SHP77 treated with DMSO at 0.1 percent for 48 hours (cell line): ENCODE measurements at places on chromosomes 16 and 17.

DNA sequence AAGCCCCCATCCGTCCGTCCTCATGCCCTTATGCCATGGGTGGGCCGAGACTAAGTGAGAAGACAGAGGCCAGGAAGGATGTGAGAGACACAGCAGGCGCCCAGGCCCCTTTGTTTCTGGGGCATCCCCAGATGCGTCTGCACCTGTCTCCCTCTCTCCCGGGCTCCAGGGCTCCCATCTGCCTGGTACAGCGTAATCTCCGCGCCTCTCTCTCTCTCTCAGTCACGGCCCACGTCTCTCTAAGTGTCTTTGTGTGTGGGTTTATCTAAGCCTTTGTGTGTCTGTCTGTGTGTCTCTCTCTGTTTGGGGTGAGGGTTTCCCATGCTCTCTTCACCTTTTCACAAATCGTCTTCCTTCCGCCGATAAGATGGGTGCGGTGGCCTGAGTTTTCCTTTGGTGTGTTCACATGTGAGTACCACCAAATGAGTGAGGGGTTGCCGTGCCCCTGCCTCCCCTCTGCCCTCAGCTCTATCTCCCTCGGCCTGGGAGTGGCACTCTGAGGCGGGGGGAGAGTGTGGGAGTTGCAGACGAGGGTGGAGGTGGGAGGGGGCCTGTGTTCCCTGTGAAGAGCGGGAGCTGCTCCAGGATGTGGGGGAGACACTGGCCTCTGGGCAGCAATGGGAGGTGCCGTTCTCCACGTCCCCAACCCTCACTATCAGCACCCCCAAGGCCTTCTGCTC lies 25.8 kb upstream of the ABCC3 start:
- peak; percentile 41 for DNase-seq

DNA sequence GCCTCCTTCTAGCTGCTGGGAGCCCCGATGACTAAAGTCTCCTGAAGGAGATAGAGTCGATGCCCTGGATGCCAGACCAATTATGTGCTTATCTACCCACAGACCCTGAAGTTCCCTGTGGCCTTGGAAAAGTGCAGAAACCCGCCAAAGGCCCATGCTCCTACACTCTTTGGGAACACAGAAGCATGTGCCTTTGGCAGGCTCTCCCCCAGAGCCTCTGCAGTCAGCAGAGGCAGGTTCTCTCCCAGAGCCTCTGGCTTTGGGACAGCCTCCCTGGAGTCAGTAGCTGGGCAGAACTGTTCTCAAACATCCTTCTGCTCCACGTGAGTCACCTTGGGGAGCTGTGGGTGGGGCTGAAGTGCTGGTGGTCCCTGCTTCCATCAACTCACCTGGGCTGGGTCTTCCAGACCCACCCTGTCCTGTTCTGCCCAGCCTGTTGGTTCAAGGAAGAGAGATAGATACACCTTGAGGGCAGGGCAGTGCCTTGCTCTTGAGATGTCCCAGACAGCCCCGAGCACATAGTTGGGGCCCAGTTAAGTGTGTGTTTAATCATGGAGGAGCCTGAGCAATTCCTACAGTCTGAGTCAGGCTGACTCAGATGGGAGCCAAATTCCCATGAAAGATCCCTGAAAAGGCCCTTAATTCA lies 3.2 kb upstream of the CDK5RAP3 start:
- DNase-seq: no peak

DNA sequence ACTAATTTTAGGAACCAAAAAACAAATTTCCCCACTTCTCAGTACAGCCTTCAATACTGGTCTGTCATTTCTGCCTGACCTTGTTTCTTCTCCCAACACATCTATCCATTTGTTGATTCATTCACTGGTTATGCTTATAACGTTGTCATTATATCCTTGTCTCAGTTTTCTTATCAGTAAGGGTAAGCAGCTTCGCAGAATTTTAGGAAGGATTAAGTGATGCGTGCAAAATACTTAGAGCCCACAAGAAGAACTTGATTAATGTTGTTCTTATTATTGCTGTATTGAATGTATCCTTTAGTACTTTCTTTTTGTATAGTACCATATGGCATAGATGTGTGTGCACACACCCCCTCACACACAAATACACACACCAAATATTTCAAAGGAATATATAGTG lies 403.5 kb upstream of the HSBP1 start:
- DNase-seq: no peak

DNA sequence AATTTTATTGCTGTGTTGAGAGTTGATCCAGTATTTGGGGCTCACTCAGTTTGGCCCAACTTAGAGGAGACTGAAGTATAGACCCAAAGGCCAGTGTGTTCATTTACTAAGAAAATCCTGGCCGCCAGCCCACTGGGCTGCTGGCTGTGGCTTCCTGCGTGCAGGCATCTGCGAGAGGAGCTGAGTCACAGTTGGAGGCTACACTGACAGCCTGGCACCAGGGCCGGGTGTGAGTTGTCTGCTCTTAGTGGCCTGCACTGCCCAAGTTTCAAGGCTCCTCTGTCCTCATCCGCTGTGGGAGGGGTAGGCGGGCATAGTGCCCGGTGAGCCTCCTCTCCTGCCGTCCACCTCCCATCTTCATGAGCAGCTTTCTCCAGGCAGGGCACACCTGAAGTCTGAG lies 54.2 kb downstream of the PLD6 start:
- no peak for DNase-seq

- no peak for DNase-seq
Observed at GRCh38 chr17:63291258-63291657, 154.8 kb downstream of the CYB561 start.

DNA sequence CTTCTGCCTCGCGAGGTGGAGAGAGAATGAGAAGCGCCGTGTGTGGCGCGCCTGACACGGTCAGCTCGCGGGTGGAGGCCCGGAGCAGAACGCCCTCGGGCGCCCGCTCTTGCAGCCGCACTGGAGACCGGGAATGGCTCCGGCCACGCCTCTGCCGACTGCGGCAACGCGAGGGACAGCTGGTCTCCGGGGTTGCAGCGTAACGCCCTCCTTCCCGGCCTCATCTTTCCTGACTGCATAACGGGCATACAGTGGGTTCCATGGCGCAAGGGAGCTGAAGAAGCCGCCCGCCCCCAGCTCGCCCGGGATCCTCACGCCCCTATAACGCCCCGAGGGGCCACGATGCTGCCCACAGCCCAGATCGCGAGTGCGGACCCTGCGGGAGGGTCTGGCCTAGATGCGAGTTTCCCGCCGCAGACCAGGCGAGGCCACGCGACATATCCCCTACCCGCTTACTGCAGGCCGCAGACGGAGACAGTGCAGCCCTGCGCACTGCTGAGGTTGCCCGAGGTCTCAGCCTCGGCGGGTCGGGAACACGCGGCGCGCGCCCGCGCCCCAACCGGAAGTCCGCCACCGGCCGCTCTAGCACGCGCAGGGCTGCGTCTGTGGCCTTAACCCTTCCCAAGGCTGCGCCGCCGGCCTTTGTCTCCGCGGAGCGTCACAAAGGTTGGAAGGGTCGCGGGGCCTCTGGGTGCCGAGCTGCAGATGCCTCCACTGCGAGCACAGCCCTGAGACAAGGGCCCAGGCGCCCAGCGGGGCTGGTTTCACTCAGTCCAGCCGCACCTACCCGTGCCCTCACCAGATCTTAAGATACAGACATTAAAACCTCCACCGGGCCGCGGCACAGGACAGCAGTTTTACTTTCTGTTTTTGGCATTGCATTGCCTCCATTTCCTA lies 18.8 kb downstream of the BCL7C start:
- peak; percentile 81 for DNase-seq

GRCh38 chr16:4922721-4923342 lies 14.1 kb downstream of the PPL start:
- DNase-seq: no peak

- DNase-seq: no peak
Observed at GRCh38 chr17:50015146-50015545, 20.1 kb upstream of the DLX3 start.

GRCh38 chr16:27273330-27273669 lies 4.7 kb upstream of the NSMCE1 start:
- no peak for DNase-seq

- no peak for DNase-seq
Observed at GRCh38 chr16:54106057-54106456, 180.5 kb downstream of the IRX3 start.

GRCh38 chr17:61307905-61308886 lies 91.4 kb upstream of the TBX2 start:
- no peak for DNase-seq

- no peak for DNase-seq
Observed at GRCh38 chr17:66946251-66946650, 18.3 kb upstream of the CACNG4 start.

DNA sequence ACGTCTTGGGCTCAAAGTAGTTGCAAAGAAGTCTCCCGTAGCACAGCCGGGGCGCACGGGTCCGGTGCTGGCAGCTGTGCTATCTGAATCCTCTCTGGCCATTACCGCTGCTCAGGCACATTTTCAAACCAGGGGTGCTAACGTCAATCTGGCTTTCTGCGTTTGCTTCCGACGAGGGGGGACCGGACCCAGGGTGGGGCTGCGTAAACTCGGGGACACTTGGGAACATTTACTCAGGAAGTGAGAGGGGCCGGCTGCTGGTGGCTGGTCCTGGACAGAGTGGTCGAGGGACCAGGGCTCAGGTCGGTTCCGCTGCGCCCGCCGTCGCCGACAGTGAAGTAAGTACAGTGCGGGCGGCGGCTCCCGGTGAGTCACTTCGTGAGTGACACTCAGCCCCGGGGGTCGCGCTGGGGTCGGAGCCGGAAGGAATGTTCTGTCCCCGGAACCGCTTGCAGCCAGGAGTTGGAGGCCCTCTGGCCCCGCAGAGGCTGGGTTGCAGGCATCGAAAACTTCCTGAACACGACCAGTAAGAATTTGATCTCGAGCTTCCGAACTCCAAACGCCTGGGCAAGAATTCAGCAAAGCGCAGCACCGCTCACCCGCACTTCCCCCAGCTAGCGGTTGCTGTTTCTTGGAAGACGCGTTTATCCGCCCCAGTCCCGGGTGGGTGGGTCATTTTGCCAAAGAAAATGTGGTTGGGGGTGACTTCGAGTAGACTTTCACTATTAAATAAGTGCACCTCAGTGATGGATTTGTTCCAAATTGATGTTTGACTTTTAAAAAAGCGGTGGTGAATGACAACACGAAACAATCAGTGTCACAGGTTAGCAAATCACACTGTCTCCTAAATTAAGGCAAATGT lies 1.4 kb upstream of the HS3ST3B1 start:
- DNase-seq: no peak
